ENCODE measurements at places on chromosomes 3 and 15.

DNA sequence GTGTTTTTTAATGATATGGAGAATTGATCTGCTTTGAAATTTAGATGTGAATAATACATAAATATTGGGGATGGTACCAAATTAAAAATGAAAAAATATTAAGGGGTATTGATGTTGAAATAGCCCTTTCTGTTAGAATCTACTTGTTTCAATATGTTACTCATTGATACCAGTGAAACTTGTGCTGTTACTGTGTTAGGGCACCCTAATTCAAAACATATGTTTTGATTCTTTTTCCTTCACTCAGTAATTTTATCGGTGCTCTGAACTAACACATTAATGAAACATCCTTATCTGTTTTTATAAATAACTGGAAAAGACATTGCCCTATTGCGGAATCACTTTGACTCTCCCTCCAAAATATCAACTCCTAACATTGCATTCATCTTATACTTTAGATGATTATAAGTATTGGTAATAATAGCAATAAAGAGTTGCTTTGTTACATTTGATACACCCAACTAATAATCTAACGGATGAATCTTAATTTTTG, 52.0 kb upstream of the CCNB2 start:
- DNase-seq, result no peak

DNA sequence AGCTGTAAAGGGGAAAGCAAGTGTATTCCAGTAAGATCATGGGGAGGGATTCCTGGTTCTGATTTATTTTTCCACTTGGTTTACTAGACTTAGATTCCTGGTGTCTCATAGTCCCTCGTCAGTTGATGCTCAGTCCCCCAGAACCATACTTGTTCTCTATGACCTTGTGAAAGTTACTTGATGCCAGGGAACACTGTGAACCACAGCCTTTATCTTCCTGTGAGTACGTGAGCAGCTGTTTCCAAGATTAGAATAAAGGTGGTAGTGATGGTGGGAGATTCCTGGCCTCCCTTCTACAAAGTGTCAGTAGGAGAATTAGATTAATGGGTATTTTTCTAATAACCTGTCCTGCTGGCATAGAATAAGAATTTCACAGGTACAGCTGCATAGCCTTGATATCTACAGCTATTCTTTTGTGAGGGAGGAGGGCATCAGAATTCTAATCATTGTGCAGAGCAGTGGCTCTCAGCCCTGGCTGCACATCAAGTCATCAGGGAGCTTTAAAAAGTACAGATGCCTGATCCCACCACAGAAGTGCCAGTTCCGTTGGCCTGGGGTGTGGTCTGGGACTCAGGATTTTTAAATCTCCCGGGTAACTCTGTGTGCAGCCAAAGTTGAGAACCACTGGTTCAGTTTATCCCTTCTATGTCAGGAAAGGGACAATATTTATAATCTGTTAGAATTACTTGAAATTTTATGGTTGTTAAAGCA, 20.0 kb downstream of the GPD1L start:
- no peak for DNase-seq

DNA sequence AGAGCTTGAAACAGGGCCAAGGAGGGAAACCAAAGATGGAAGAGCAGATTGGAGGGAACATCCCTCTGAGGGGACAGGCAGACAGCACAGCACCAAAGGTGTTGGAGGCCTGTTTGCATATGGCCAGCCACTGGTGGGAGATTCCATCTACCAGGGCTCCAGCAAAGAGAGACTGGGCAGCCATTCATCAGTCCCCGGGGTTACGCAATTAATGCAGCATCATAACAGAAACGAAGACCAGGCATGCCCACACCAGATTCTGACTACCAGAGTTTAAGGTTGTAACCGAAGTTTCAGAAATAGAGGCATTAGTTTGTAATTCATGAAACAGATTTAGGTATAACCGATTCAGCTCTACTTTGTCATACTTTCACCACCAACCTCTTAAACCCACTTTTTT, 58.1 kb downstream of the COL8A1 start:
- DNase-seq, result no peak

DNA sequence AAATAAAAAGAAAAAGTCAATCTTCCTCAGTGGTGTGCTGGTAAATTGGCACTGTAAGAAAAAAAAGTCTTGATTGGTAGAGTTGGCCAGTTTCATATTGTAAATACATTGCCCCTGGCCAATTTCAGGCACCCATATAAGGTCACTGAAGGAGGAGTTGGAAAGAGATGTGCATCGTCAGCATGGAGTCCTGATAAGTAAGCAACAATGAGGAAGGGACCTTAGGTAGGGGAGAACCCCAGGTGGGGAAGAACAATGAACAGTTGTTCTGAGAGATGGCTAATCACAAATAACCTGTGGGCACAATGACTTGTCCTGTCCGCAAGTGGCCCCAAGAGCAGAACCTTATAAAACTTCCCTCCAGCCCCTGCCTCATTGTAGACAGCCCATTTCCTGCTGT, 8.6 kb upstream of the CYP8B1 start:
- DNase-seq, result no peak

GRCh38 chr3:147298511-147298982, 107.8 kb downstream of the ZIC4 start:
- DNase-seq, result no peak
